ENCODE measurements at places on chromosomes 13 and 19.

DNA sequence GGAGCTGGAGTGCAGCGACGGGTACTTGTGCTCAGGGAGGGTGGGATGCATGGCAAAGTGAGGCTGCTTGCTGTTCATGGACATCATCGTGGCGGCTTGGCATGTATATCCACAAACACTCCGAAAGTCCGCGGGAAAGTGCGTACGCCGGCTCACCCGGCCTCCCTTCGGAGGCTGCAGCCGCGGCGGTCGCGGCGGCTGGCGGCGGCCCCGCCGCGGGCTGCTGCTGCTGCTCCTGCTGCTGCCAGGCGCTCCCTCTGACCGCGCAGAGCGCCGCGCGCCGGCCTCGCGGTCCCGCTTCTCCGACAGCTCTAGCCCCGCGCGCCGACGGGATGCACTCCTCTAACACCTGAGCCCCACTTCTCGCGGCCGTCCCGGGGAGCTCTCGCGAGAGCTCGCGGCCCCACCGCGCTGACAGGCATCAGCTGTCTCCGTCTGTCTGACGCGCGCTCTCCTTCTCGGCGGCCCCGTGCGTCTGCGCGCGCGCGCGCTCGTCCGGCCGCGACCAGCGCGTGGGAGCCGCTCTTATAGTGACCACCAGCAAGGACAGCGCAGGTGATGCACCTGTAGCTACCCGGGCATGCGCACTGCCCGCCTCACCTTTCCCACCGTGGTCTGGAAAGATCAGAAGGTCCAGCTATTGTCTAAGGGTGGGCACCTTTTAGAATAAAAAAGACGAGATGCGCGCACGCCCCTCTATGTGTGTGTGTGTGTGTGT lies at the start of gene POU4F1:
TSS of gene POU4F1 (minus strand) at position 313 of the 718 bp plus-strand sequence. CDS start at position 87, 226 bp downstream.
- peak; percentile 49 for DNase-seq

DNA sequence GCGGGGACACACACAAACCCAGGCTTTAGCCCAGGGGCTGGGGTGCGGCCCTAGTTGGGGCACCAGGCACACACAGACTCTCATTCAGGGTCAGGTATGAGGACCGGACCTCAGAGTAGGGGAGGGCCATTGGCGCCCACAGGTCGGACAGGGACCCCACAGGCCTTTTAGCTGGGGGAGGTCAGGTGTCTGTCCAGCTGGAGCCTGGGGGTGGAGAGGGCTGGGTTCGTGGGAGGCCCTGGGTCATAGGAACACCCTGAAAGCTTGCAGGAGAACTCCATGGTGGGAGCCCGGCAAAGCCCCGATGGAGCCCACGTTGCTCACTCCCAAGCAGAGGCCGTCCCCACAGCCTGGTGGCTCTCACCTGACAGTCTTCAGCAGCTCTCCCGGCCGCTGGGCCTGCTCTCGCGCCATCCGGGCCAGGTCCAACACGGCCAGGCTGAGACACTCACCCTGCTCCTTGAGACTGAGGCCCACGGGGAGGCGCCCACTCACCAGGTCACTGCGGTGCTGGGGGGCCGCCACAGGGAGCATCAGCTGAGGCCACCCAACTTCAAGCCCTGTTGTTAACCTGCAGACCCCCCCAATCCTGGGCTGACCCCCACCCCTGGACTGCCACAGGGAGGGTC lies 5.0 kb downstream of the JAK3 start:
- DNase-seq = no peak

DNA sequence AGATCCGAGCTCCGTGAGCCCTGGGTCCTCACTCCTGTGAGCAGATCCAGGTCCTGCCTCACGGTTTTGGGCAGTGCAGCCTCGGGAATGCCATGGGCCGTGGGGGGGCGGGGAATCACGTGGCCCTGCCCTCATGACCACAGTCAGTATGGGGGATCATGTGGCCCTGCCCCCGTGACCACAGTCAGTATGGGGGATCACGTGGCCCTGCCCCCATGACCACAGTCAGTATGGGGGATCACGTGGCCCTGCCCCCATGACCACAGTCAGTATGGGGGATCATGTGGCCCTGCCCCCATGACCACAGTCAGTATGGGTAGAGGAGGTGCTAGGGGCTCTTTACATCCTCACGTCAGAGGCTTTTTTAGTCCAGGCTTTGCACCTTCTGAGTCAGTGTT lies 64.3 kb upstream of the F7 start:
- DNase-seq = no peak

- peak; percentile 63 for DNase-seq
Observed at GRCh38 chr19:56476651-56477428, at the start of gene ZNF667. ZNF667 (minus strand) TSS chr19:56477345; CDS start chr19:56462370, 14,975 bp downstream.

DNA sequence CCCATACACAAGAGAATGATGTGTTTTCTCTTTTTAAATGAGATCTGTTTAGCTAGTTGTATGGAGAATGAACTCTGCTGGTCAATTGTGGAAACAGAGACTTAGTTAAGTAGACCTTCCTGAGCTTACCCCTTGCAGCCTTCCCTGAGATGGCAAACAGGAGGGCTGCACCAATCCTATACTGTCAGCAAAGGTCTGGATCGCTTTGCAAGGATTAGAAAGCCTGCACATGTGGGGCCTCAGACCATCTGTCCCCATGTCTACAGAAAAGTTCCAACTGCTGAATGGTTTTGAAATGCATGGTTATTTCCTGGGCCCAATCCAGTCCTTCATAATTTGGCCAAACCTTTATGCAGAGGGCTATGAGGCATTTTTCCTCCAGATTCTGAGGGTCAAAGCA lies 183.9 kb upstream of the SLC10A2 start:
- DNase-seq = no peak

- no peak for DNase-seq
Observed at GRCh38 chr13:60690604-60691003, 293.6 kb downstream of the TDRD3 start.

DNA sequence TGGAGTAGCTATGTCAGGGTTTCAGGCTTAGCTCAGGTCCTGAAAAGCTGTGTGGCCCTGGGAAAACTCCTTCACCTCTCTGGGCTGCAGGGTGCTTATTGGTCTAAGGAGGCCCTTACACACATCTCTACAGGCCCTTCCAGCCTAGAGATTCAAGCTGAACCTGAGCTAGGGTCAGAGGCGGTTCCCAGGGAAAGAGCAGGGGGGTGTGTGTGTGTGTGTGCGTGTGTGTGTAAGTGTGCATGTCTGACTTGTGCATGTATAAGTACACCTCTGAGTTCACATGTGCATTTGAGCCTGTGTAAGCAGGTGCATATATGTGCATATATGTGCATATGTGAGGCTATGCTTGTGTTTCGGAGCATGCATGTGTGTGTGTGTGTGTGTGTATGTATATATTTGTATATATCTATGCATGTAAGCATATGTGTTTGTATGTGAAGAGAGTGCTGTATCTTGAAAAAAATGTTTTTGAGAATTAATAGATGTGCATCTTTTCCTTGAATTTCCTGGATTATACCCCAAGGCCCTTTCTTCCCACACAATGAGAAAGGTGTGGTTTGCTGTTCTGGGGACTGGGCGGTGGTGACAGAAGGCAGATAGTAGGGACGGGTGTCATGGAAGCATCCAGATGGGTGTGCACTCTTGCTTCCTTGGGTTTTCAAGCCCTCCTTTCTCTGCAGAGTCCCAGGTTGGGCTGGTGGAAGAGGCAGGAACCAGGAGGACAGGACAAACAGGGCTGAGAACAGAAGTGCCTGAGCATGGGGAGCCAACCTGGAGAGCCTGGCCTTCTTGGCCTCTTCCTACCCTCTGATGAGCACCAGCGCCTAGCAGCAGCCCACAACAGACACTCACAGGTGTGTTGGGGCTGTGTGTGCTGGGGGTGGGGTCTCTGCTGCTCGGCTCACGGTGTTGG lies 150.3 kb upstream of the TSHZ3 start:
- DNase-seq = no peak

- peak; percentile 6 for DNase-seq
Observed at GRCh38 chr13:113584870-113585671, 518 bp downstream of the TFDP1 start.

DNA sequence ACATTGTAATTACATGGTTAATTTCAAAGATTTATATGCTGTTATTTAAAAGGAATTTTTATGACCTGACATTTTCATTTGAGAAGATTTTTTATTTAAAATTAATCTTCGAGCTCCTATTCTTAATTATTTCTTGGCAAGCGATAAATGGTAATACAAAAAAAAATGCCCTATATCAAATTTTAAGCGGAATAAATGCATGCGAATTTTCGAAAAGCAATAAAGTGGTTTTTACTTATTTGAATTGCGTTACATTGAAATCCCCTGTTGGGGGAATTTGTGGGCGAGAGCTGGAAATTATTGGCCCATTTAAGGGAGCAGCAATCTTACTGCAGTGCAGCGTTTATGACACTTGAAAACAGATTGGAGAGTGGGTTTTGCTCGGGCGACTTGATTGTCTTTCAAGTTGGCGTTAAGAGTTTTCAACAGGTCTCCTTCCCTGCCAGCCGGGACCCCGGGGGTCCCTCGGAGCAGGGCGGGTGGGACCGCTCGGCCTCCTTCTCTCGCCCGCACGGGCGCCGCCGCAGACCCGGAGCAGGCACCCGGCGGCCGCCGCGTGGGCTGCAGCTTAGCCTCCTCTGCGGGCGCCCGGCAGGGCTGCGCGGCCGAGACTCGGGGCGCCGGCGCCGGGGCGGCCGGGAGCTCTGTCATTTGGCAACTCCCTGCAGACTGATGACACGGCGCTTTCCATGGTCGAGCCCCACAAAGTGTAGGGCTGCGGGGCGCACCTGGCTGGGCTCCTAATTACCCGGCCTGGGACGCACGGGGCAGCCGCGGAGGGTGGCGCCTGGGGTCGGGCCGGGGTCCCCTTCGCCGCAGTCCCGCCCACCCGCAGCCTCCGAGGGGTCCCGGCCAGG lies 255.1 kb upstream of the SOX21 start:
- no peak for DNase-seq

DNA sequence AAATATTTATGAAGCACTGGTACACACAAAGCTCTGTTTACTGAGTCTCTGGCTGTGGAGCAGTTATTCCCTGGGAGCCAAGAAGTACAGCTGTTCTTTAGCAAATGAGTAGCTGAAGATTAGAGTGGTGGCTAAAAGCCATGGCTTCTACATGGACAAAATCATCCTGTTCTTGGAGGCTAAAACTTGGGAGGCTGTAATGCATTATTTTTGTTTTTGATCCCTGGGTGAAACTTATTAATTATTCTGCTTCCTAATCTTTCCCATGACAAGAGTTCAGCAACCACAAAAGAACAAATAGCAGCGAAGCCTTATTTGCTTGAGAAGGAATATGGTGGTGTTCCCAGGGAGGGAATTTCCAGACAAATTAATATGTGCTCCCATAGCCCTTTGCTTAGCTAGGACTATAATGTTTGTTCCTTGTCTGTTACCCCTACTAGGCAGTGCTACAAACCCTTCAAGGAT lies 109.5 kb downstream of the DCT start:
- DNase-seq = no peak

DNA sequence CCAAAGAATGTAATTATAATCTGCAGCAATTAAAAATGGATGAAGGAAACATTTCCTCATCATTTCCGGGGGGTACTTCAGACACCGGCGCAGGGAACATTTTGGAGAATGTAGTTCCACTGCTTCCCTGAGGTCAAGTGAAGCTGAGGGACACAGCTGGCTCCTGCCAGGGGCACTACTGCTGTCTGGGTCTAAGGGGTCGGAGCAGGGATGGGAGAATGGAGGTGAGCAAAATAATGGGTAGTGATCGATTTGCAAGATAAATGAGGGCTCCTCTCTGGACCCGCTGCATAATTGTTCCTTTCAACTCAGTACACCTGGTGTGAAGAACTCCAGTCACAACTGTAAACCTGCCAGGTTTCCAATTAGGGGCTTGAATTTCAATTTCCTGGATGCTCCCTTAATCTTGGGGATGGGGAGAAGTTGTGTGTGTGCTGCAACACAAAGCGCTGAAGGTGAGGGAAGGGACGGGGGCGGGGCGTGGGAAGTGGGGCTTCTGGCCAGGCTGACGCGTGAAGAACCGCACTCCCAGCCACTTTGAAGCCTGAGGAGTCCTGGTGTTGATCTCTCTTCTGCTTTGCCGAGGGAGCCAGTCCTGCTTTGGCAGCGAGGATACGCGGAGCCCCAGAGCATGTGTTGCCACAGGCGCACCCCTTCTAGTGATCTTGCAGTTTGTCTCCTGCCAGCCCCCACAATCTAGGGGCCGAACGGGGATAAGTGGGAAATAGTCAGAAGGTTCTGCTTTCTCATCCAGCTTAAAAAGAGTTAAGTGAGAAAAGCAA lies 57.9 kb upstream of the PCDH8 start:
- DNase-seq = no peak

GRCh38 chr19:13985771-13986347 lies 20.3 kb downstream of the RFX1 start:
- peak; percentile 17 for DNase-seq

- DNase-seq = no peak
Observed at GRCh38 chr19:30780456-30780855, 408.3 kb downstream of the ZNF536 start.

- DNase-seq = no peak
Observed at GRCh38 chr13:31209172-31209840, 9.5 kb downstream of the B3GLCT start.

GRCh38 chr13:50809133-50810090 lies 34.1 kb downstream of the DLEU7 start:
- no peak for DNase-seq

GRCh38 chr19:6753178-6754031 lies 13.8 kb downstream of the SH2D3A start:
- peak; percentile 80 for DNase-seq

GRCh38 chr19:7489609-7490044 lies 792 bp upstream of the PEX11G start:
- DNase-seq = no peak

- no peak for DNase-seq
Observed at GRCh38 chr13:93309886-93310523, 83.4 kb downstream of the GPC6 start.

All from naive thymus-derived CD4-positive, alpha-beta T cell (primary cell).